ENCODE measurements at places on chromosomes 2 and 18.

GRCh38 chr2:19648583-19648982, 253.2 kb downstream of the TTC32 start:
- DNase-seq = no peak

DNA sequence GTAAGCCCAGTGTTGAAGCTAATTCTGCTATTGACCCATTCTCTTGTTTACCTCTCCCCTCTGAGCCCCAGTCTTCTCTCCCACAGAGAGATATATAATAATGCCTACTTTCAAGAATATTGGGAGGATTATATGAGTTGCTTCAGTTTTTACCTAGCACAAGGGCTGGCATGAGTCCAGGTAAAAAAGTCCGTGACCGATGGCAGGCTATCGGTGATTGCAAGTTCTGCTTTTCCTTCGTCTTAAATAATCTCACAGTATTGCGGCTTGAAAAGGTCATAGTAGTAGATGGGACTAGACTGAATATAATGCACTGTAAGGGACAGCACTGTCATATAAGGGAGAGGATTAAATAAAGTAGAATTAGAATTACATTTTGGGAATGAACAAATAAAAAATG, 77.6 kb downstream of the KIF5C start:
- no peak for DNase-seq

DNA sequence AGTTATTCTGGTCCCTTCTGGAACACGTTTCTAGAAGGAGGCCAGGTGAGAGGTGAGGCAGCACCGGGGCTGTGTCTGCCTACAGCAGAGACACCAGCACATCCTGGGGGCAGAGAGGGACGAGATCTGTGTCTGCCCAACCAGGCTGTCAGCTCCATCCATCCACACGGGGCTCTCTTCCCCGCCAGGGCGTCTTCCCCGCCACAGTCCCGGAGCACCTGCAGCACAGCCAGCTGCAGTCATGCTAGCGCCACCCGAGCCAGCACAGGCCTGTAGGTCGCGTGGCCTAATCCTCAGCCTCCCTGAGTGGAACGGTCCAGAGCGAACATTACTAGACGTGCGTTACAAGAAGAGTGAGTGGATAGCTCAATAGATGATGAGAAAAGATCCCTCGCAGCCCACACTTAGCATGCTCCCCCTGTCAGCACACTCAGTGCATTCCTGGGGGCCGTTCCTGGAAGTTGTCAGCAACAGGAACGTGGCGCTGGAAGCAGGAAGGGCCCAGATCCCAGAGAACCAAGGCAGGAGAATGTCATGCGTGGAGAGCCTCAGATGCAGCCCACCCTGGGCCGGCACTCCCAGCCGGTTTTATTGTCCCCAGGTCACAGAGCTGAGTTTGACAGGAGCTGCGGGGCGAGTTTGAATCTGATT, 179.0 kb downstream of the TWIST2 start:
- DNase-seq = no peak

DNA sequence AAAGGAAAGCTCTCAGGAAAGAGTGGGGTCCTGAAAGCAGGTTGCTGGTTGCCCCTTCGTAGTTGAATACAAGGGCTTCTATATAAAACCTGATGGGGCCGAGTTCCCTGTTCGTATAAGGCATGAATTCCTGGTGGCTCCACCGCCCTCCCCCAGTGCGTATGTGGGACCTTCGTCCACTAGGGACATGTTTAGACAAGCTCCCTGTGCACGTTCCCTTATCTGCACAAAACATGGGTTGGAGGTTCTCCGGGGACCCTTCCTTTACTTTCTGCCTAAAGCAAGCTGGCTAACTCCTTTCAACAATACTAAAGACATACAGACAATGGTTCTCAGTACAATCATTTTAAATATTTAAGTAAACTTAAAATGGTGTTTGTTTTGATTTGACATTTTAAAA, 8.0 kb downstream of the CLUL1 start:
- peak; percentile 28 for DNase-seq

DNA sequence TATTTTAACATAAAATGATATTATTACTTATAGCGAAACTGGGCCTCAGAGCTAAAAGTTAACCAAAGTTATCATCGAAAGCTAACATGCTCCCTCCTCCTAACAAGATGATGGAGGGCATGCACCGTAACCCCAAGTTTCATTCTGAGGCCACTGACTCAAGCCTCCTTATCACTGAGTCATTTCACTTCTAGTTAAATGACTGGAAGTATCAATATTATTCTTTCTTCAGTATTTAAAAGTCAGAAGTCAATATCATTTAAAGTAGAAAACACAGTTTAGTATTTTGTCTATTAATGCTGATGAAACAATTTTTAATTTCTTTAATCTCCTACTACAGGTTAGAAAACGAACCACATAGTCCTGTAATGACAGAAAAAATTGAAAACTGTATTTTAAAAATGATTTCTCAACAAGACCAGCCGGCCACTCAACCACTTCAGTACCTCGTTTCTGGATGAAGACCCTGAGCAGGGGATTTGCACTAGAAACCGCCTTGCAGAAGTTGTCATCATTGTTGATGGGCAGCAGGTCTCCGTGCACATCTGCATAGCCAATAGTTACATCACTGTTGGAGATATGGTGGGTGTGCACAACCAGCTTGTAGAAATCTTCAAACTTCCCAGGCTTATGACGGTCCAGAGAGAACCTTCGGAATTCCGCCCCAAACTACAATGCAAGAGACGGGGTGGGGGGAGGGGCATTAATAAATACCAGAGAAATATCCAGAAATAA, 44.9 kb downstream of the PARD6G start:
- DNase-seq = no peak

DNA sequence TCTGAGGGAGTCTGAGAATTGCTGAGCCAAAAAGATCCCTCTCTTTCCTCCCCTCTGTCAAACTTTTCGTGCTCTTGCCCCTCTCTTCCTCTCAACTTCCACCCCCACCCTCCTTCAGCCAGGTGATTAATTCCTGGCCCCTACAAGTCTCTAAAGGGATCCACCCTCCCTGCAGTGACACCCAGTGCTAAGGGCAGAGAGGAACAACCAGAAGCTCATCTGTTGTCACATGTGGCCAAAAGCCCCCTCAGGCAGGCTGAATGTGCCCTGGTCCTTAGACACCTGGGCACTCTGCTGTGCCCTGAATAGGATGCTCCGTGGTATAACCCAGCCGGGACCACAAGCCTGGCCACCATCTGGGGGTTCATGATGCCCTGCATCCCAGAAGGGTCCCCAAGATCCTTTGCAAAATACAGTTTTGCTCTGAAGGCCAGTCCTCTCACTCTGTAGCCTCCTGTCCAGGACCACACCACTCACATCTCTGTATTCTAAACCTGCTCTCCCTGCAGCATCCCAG, 234.4 kb downstream of the BCL11A start:
- DNase-seq = no peak

- DNase-seq = peak; percentile 70
Measured at GRCh38 chr2:74507926-74508520, 528 bp upstream of the PCGF1 start.

DNA sequence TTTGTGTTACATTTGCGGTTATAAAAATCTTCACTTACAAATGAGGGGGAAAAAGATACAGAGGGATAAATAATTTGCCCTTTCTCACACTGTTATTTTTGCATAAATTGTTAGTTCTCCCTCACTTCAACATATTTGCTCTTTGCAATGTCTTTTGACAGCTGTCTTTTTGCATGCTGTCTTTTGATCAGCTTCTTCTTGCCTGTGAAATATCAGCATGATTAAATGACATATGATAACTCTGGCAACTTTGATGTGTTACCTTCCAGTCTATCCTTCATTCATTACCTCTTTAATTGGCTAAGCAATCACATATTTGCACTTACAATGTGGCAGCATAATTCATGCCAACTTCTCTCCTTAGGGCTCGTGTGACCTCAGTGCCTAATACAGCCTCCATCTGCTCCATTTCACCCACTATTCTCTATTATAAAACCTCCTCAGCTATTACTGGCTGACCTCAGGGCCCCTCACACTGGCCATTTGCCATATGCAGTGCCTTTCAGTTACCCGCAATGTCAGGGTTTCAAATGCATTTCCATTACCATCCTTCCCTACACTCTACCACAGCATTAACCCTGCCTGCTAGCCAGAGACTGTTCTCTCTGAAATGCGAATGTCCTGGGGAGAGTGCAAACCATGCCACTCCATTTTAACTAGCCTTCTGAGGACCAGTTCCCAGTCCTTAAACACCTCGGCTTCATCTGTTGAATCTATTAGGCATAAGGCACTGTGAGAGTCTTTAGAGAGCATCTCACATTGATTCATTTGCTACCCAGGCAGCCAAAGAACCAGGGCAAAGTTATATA, 1056.6 kb upstream of the CHAC2 start:
- DNase-seq = no peak
